Frontal cortex (tissue), 4 donors: ENCODE measurements at places on chromosomes 3 and 15.

- DNase-seq = no peak
Observed at GRCh38 chr3:112017091-112017490, 17.4 kb upstream of the TMPRSS7 start.

DNA sequence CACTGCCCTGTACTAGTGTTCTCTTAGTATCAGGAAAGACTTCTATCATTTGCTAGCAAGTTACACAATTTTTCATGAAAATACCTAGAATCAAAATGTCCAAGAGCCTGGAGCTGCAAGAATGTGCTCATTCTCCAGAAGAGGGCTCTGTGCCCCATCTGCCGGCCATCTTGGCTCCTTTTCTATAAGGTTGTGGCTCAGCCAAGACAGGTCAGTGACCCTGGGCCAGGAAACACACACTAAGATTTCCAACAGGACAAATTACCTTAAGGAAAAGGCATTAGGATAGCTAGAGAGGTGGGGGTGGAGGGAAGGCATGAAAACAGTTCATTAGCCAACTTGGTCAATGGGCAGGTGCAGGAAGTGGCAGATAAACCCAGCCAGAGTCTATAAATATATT lies 20.7 kb downstream of the TIMP4 start:
- DNase-seq = no peak

- no peak for DNase-seq
Observed at GRCh38 chr3:190205739-190206138, 85.0 kb upstream of the P3H2 start.

- no peak for DNase-seq
Observed at GRCh38 chr3:154540950-154541604, 111.1 kb upstream of the GPR149 start.

GRCh38 chr3:2802429-2802828 lies 307.7 kb downstream of the IL5RA start:
- DNase-seq = no peak
